ENCODE measurements at places on chromosomes 2 and 18.

DNA sequence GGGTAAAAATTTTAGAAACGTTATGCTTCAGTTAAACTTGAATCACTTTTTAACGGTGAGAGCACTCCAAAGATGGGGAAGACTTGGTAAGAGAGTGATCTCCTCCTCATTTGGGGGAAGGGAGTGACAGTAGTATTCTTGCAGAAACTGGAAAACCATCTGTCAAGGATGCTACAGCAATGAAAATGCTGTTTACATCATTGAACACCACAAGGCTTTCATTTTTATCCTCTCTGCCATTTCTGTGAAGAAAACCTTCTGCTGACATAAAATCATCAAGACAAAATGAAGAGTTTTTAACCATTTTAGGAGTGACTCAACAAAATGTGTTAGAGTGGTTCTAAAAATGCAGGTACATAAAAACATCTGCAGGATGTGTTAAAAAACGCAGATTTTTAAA is 38.1 kb downstream of the CDH2 start:
- DNase-seq: no peak

DNA sequence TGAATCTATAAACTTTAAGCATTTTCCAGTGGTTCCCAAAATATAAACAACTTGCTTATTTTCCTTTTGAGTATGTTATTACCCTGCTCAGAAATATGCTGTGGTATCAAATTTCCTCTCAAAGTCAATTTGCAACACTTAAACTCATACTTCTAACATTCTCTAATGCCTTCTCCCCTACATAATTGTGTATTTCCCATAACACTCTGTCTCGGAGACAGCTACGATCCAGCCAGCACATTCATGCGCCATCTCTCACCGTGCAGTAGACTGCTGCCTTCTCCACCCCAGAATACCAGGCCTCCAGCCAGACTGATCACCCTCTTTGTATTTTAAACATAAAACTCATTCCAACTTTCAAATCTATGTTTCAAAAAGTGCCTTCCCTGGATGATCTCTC is 41.8 kb downstream of the TIMM21 start:
- DNase-seq: no peak

DNA sequence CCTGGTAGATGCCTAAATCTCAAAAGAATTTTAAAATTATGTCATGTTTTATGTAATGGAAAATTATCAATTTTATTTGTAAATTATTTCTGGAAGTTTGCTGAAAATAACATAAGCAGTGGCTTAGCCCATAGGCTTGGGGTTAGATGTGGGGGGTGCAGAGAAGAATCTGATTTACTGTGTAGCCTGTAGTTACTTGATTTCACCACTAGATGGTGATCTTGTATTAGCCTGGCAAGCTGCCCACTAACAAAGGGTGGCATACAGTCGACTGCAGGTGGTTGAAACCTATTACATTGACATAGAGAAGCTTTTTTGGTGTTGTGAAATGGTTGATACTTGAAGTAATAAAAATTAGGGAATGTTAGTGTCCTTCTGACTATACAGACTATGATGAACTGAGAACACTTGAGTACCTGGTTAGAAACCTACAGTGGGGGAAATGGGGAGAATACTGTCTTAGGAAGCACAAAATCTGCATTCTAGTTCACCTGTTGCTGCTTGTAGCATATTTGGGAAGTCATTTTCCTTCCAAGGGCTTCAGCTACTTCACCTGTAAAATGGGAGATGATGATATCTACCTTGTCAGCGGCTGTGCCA is 191.0 kb upstream of the LHCGR start:
- DNase-seq: peak; percentile 36

- DNase-seq: no peak
These were observed 17.4 kb downstream of the ZNF521 start for GRCh38 chr18:25334588-25334987.

- peak; percentile 79 for DNase-seq
These were observed at the start of gene WDFY1 for GRCh38 chr2:223944703-223945531. WDFY1 (minus strand) TSS chr2:223945335; CDS start chr2:223945284, 51 bp downstream.

- DNase-seq: no peak
These were observed 62.1 kb downstream of the GLS start for GRCh38 chr2:190942697-190943096.

DNA sequence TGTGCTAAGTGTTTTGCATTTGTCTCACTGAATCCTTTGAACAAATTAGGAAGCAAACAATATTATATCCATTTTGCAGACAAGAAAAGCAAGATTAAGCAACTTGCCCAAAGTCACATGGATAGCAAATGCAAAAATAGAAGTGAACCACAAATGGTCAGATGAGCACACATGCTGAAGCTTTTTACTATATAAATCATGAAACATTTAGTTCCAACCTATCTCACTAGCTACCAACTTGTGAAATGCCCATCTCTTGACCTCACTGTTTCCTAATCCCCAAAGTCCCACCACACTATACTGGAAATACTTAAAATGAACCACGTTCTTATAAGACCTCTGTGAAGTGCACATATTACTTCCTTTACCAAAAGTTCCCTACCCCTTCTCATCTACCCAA is 380.5 kb downstream of the ERBB4 start:
- DNase-seq: no peak

GRCh38 chr18:10951631-10952544 is 197.5 kb downstream of the PIEZO2 start:
- DNase-seq: no peak

DNA sequence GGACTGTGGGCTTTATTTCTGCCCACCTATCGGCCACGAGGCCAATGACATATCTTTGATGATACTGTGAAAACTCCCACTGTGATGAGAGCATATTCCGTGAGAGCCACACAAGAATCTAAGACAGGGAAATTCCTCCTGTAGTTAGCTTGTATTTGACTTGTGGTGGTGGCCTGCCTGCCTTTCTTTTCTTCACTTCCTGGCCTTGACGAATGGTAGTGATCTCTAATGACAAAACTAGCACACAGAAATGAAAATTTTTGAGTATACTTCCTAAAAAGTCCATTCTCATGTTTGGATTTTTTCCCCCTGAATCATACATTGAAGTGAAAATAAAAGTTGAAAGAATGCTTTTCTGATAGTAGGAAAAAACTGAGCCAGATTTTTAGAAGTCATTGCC is 94.4 kb downstream of the MGAT5 start:
- DNase-seq: no peak

DNA sequence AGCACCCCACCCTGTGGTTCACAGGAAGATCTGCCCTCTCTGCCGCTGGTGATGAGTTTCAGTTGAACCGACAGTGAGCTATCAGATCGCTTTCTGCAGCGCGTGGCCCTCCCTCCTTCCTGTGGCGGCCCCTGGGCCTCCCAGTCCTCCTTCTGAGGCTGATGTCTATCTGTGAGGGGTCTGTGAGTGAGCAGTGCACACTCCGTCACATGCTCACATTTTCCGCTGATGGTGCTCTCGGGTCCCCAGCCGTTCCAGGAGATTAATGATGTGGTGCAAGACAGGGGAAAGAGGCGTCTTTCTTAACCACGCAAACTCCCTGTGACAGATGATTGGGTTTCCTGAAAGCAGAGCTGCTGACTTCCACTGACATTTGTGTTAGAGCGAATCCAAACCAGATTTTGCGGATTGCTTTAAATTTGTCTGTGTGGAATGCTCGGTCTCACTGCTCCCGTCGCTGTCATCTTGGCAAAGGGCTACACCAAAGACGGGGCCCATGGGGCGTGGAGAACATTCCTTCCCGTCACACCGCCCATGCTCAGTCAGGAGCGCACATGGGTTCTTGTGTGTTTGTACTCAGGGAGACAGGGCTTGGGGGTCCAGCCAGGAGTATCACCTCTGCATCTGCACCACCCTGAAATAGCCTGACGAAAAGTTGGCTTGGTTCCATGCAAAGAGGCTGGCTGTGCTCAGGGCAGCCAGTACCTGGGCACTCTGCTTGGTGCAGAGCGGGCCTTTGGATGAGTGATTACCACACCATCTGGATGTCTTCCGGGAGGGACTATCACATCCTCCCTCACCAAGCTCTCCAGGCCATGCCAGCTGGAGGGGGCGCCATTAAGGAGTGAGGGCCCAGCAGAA is 154.7 kb upstream of the HS6ST1 start:
- peak; percentile 14 for DNase-seq

GRCh38 chr2:239327536-239328350 is 73.1 kb downstream of the HDAC4 start:
- DNase-seq: no peak

GRCh38 chr2:36356990-36357846 is 1.6 kb downstream of the CRIM1 start:
- peak; percentile 7 for DNase-seq

- peak; percentile 29 for DNase-seq
These were observed 98.2 kb upstream of the B3GNT7 start for GRCh38 chr2:231297108-231297908.

DNA sequence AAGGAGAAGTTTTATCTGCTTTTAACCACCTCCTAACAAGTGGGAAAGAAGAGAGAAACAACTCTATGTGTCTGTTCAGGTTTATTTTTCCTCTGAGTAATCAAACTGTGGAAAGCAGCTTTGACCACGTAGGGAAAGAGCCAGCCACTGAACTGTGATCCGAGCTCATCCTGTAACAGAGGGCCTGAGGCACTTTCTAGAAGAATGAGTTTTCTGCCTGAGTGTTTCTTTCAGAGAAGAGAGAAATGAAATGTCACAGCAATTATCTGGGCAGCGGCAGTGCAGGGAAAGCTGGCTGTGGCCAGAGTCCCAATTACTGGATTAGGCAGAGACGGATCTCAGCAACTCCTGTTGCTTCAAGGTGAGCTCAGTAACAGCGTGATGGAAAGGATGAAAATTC is 151.9 kb downstream of the CD226 start:
- no peak for DNase-seq

DNA sequence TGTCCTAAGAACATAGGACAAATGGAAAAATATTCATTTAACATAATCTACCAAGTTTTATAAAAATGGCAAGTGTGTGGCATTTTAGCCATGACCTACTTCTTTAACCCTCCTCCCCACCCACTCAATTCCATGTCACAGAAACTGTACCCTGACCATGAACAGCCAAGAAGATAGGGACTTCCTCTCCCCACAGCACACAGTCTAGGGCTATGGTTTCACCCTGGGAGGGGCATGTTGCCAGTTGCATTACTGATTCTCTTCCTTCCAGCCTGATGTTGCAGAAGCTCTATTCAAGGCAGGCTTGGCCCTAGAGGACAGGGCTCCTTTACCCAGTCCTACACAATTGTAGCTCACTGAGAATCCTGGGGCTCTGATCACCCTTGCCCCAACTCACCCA is 153.6 kb upstream of the KLF7 start:
- DNase-seq: no peak

- DNase-seq: no peak
These were observed 403.8 kb upstream of the ID2 start for GRCh38 chr2:8277921-8278571.

DNA sequence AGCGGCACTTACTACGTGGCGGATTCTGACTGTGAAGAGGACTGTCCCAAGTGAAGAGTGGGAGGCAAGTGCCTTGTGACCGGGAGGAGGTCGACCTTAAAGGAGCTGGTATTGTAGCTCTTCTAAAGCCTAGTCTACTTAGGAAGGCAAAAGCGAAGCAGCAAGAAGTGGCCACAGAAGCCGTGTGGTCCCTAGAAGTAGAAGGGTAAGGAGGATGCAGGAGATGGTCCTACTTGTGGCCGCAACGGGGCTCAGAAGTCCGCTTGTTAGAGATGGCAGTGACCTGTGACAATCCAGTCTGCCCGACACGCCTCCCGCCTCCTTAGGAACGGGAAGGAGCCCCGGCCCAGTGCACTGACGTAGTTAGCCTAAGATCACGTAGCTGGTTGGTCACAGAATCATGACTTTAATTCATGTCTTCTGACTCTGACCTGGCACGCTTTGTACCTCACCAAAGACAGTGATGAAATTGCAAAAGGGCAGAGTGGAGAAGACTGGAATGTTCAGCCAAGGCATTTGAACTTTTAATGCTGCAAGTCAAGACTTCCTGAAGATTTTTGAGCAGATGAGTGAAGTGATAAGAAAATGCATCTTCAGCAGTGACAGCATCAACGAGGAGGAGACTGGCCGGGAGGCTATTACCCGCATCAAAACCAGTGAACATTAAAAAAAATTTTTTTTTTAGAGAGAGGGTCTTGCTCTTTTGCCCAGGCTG is 749 bp upstream of the EIF2AK3 start:
- DNase-seq: peak; percentile 85

GRCh38 chr2:150296770-150297546 is 190.5 kb downstream of the RND3 start:
- no peak for DNase-seq

GRCh38 chr2:194539425-194539824 is 1117.6 kb upstream of the SLC39A10 start:
- DNase-seq: no peak

GRCh38 chr2:111184725-111185310 is 64.1 kb downstream of the BCL2L11 start:
- DNase-seq: no peak

GRCh38 chr2:193251909-193252308 is 1057.2 kb upstream of the TMEFF2 start:
- DNase-seq: no peak

DNA sequence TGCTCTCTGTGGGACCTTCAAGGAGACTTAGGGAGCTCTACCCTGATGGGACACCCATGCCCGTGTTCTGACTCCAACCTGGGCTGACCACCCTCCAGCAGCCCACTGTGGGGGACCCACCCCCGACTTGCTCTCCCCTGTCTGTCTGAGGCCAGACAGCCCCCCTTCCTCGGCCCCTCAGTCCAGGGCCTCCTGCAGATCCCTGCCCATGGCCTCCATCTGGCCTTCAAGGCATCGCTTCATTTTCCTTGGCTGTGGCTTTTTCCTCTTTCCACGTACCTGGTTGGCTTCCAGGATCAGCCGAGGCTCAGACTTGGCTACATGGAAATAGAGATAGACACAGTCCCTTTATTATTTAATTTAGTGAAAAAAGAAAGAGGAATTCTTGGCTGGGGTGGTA is 290.0 kb downstream of the CYP26B1 start:
- DNase-seq: no peak

- DNase-seq: no peak
These were observed 272.3 kb downstream of the RAD51AP2 start for GRCh38 chr2:17245906-17246305.

- no peak for DNase-seq
These were observed 147.6 kb downstream of the SLC8A1 start for GRCh38 chr2:40304340-40304739.

- no peak for DNase-seq
These were observed 84.9 kb downstream of the MOGAT1 start for GRCh38 chr2:222756362-222756831.

- DNase-seq: no peak
These were observed 23.7 kb downstream of the CUL3 start for GRCh38 chr2:224561234-224562005.

DNA sequence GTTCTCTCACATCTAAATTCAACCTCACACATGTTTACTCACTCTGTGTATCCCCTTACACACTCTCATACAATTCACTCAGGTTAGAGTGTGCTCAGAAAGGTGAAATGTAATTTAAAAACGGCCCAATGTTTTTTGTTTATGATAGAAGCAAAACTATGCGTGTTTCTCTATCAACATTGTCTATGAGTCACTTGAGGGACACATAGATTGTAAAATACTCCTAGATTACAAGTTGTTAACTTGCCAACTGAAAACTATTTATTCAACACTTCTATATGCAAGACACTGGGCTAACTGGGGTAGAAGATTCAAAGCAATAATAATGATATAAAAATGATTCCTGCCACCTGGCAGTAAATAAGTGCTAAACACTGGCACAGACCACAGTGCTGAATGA is 24.6 kb downstream of the CCDC195 start:
- DNase-seq: no peak

GRCh38 chr18:59039449-59039848 is 100.2 kb upstream of the SEC11C start:
- DNase-seq: no peak

- DNase-seq: no peak
These were observed 25.8 kb downstream of the MC5R start for GRCh38 chr18:13849791-13850190.

- DNase-seq: no peak
These were observed 43.0 kb upstream of the MGAT4A start for GRCh38 chr2:98773907-98774306.
